Omental fat pad (tissue), 4 donors: ENCODE measurements at places on chromosomes 1 and 21. TPM values are rescaled to one million over a fixed set of nuclear protein-coding genes. Genes with fewer than 3 reads are reported as not detected.
A peak's percentile ranks its signal among the peaks of the same experiment; 100 is the strongest.

CACHD1 gene
- 23.8 TPM for total RNA-seq

ANGPTL7 gene
- total RNA-seq: 16.9 TPM

USH2A gene
- total RNA-seq: not detected

SH3BGRL3 gene
- total RNA-seq: 81.5 TPM

CFAP141 gene
- total RNA-seq: not detected

C21orf91 gene
- total RNA-seq: 8.3 TPM

S100A12 gene
- total RNA-seq: 59.0 TPM

OLIG2 gene
- total RNA-seq: not detected

TINAGL1 gene
- total RNA-seq: 187 TPM

RGS4 gene
- 36.7 TPM for total RNA-seq

TNFSF18 gene
- 0.28 TPM for total RNA-seq

PKLR gene
- total RNA-seq: not detected

AADACL3 gene
- total RNA-seq: not detected

CFAP74 gene
- total RNA-seq: not detected

GJA4 gene
- total RNA-seq: 25.5 TPM

DISP1 gene
- 10.1 TPM for total RNA-seq

GRCh38 chr21:45439161-45439872 lies 34.4 kb downstream of the COL18A1 start:
- peak; percentile 86 for DNase-seq

DNA sequence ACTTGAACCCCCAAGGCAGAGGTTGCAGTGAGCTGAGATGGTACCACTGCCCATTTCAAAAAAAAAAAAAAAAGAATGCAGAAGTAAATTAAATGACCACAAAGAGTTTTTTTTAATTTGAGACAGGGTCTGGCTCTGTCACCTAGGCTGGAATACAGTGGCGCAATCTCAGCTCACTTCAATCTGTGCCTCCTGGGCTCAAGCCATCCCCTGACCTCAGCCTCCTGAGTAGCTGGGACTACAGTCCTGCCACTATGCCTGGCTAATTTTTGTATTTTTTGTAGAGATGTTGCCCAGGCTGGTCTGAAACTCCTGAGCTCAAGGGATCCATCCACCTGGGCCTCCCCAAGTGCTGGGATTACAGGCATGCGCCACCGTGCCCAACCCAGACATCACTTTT lies 20.2 kb upstream of the GPR157 start:
- no peak for DNase-seq

GRCh38 chr21:29514652-29515247 lies 216.0 kb downstream of the BACH1 start:
- DNase-seq: no peak

- no peak for DNase-seq
These were observed 2.6 kb downstream of the ALPL start for GRCh38 chr1:21511579-21512522.

DNA sequence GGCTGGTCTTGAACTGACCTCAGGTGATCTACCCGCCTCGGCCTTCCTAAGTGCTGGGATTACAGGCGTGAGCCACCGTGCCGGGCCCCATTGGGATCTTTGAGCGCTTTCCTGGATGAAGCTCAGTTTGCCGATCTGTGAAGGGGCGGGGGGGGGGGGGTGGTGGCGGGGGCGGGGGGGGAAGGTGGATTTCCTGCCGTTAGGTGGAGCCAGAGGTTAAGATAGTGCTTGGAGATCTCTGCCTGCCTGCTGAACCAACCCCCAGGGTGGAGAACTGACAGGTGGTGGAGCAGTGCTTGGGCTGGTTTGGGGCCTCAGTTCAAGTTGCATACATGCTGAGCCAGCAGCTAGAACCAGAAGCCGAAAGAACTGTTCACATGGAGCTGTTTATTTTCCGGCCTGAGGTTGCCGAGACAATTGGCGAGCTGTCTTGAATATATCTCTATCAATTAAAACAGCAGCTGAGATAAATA lies 1.7 kb downstream of the TMCC2 start:
- DNase-seq: no peak

GRCh38 chr1:185464777-185465176 lies 147.7 kb upstream of the IVNS1ABP start:
- DNase-seq: no peak

DNA sequence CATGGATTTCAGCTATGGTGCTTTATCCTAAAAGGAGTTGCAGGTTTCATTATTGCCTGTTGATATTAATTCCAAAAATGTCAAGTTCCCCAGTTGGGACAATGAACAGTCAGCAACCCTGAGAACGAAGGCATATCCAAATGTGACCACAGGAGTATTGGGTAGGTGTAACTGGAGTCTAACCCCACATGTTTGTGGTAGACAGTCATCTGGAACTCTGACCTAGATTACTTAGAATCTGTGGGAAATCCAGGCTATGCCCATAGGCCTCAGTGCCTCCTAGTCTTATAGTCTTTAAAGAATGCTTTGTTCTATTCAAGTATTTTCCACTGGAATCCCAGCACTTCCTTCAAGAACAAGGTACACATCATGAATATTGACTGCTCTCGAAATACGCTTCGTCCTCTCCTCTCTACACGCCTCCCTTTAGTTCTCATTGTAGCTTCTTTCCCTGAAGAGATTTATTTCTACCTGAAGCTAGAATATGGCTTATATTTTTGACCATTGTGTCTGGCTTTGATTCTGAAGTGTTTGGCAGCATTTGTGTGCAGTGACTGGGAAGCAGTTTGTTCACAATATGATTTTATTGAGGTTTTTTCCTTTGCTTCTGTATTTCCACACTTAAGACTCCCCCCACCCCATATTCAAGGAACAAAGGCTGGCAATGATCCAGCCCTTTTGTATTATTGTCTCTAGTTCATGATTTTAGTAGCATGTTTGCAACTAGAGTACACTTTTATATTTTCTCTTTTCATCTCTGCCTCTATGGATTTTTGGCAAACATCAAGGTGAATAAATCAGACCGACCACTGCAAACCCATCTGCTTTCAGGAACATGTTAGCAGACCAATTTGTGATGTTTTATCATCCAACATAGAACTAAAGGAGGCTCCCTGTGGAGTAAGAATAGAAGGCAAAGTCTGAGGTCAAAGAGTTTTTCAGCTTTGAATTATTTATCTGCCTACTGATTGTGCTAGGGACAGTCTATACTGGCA lies 178.6 kb downstream of the GPR52 start:
- no peak for DNase-seq

- DNase-seq: no peak
These were observed 27.9 kb downstream of the UMODL1 start for GRCh38 chr21:42098957-42099505.

GRCh38 chr1:31930836-31931592 lies 7.2 kb downstream of the PTP4A2 start:
- DNase-seq: no peak

- no peak for DNase-seq
These were observed 765 bp downstream of the VAMP3 start for GRCh38 chr1:7771823-7772299.

DNA sequence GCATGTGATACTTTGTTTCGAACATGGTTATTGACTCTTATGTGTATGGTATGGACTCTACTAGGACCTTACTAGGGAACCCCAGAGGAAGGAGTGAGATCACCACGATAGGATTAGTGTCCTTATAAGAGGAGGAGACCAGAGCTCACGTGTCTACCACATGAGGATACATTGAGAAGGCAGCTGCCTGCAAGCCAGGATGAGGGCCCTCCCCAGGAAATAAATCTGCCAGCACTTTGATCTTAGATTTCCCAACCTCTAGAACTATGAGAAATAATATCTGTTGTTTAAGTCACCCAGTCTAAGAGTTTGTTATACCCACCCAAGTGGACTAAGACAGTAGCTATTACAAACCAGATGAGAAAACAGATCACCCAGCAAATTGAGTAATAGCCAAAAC lies 559.3 kb upstream of the USP24 start:
- DNase-seq: no peak

DNA sequence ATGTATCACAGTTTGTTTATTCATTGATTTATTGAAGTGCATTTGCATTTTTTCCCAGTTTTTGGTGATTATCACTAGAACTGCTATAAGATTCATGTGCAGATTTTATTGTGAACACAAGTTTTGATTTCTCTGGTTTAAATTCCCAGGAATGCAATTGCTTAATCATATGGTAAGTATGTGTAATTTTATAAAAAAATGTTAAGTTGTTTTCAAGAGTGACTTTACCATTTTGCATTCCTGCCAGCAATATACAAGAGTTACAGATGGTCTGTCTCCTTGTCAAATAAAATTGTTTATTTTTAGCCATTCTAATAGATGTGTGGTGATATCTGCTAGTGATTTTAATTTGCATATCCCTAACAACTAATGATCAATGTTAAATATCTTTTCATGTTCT lies 127.3 kb upstream of the APP start:
- DNase-seq: no peak

GRCh38 chr21:32578107-32578691 lies 7.1 kb downstream of the TCP10L start:
- DNase-seq: no peak

- no peak for DNase-seq
These were observed 1.5 kb upstream of the ZMPSTE24 start for GRCh38 chr1:40256401-40257084.

DNA sequence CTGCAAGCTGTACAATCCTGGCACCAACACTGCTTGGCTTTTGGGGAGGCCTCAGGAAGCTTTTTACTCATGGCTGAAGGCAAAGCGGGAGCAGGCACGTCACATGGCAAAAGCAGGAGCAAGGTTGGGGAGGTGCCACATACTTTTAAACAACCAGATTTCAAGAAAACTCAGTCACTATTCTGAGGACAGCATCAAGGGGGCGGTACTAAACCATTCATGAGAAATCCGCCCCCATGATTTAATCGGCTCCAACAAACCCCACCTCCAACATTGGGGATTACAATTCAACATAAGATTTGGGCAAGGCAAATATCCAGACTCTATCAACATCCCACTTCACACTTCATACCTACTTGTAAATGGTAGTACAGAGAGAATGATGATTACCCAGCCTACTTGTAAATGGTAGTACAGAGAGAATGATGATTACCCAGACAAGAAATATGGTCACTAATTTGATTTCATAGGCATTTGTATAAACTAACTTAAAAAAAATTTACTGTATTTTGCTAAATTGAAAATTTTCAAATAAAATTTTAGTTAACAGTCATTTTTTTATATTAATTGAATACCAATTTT lies 24.9 kb downstream of the ATP5PF start:
- DNase-seq: no peak

GRCh38 chr1:152386940-152387339 lies 27.1 kb downstream of the CRNN start:
- no peak for DNase-seq

- no peak for DNase-seq
These were observed 87.1 kb downstream of the SLC5A9 start for GRCh38 chr1:48309564-48310082.

DNA sequence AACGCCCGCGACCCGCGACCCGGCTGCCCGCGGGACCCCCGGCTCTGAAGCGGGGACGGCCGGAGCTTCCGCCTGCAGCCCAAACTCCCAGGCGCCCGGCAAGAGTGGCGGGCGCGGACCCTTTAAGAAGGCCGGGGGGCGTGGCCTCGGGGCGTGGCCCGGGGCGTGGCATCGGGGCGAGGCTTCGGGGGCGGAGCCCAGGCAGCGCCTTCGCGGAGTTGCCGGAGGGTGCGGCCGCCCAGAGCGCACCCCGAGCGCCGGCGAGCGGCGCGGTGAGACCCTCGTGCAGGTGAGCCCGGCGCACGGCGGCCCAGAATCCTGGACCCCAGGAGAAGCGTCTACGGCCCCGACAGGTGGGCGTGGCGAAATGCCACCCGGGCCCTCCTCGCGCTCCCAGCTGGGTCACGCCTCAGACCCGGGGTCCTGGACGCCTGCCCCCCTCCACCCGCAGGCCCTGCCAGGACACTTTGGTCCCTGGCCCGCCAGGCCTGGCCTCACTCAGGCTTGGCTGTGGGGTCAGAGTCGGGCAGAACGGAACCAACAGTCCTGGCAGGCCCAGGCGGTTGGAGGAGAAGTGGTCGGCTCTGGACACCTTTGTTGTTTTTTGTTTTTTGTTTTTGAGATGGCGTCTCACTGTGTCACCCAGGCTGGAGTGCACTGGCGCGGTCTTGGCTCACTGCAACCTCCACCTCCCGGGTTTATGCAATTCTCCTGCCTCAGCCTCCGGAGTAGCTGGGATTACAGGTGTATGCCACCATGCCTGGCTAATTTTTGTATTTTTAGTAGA lies 14.4 kb downstream of the RNF223 start:
- DNase-seq: peak; percentile 88

GRCh38 chr1:112359961-112360767 lies 35.9 kb upstream of the CTTNBP2NL start:
- DNase-seq: peak; percentile 34

GRCh38 chr1:231122143-231122542 lies 39.7 kb upstream of the TRIM67 start:
- DNase-seq: no peak

- DNase-seq: no peak
These were observed 16.6 kb downstream of the IPO9 start for GRCh38 chr1:201845331-201846083.

- no peak for DNase-seq
These were observed 2.3 kb downstream of the ATAD3C start for GRCh38 chr1:1451696-1452364.

DNA sequence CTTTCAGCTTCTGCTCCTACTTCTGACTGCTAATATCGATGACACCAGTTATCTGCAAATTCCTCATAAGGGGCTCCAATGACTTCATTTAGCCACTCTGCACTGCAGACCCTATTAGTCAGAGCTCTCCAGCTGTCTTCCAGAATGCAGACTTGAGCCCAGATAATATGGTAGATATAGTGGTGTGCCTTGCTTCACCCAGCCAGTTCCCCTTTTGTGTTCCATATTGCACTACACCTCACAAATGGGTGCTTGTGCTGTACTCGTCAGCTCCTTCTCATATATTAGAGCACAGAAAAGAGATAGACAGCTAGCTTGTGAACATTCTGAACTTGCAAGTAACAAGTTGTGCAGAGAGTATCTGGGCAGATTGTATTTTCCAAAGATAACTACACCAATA lies 23.7 kb upstream of the COG2 start:
- DNase-seq: no peak

DNA sequence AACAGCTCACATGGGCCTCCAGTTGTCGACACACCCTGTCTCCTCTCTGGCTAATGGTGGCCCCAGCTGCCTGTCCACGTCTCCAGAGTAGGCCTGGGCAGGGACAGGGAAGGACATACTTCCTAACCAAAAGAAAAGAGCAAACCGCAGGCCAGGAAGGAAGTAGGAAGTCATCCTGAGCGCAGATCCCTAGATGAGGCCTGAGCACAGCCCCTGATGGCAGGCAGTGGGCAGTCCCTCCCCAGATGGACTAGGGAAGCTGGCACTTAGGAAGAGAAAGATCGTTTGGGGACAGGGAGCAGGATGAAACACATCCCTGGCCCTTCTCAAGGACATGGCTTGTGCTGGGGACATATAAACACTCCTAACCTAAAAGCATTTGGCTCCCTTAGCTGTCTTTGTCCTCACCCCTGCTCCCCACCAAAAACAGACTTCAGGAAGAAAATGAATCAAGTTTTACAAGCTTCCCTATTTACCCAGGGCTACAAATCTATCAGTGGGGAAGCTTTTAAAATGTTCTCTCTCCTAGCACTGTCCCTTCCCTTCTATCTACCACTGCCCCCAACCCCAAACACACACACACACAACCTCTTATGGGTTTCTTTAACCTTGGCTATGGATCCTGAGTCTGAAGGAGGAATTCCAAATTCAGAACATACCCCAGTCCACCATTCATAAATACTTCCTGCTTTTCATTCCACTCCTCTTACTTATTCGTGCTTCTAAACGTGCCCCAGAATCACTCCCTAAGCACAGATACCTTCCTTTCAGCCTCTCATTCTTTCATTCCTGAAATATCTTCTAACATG lies 21.1 kb downstream of the SSBP3 start:
- no peak for DNase-seq

GRCh38 chr21:40615505-40616376 lies 231.2 kb downstream of the DSCAM start:
- no peak for DNase-seq

GRCh38 chr1:192789871-192790270 lies 19.0 kb upstream of the RGS2 start:
- DNase-seq: no peak
